A549 (cell line): ENCODE measurements at places on chromosomes 7 and 10. TPM values are rescaled to one million over a fixed set of nuclear protein-coding genes. Genes with fewer than 3 reads are reported as not detected.

DNA sequence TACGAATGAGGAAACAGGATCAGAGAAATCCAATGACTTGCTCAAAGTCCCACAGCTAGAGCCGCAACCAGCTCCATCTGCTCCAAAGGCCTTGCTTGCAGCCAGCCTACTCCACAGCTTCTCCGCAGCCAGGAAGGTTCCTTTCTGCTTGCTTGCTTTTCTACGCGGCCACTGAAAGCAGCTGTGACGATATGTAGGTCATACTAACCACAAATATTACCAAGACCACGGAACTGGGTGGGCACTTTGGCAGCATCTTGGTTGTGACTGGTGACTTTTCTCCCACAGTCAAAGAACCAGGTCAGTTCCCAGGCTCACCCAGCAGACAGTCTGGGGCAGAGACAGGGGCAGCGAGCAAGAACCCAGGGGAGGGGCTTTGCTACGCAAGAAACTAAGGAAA is 86.4 kb downstream of the FAM53B start:
- no peak for DNase-seq

GRCh38 chr7:1108264-1108920 is 20.5 kb downstream of the GPER1 start:
- DNase-seq: no peak

GRCh38 chr10:69382382-69383117 is 34.2 kb downstream of the TACR2 start:
- peak; percentile 27 for DNase-seq

DNA sequence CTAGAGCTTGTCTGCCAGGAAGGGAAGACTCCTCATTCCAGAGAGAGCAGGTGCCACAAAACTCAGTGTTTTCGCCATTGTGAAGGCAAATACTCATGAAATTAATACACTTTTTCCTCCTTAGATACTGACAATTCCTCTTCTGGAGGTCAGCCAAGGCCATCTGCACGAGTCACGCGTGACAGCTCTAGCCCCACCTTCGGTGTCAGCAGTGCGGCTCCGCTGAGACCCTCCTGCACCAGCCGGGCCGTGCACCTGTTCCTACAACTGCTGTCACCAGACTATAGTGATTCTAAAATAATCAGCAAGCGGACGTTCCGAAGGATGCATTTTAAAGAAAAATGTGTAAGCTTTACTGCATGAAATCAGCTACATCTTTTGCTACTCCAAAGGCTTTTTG is 127.7 kb downstream of the DIP2C start:
- DNase-seq: no peak

- DNase-seq: no peak
These were observed 46.1 kb downstream of the CABCOCO1 start for GRCh38 chr10:61708846-61709245.

MRC1 gene
- 0.01 to 0.03 TPM in 2 of 3 replicates, not detected in the other for polyA plus RNA-seq

ANKMY2 gene
- polyA plus RNA-seq: 13.3 to 15.3 TPM (median 14.3 TPM) in 3 replicates

PILRA gene
- polyA plus RNA-seq: 1.9 to 3.8 TPM (median 3.4 TPM) in 3 replicates
